ENCODE measurements at places on chromosomes 11 and 22.
A peak's percentile ranks its signal among the peaks of the same experiment; 100 is the strongest.

- no peak for DNase-seq
Observed at GRCh38 chr11:22192289-22192641, 620 bp upstream of the ANO5 start.

DNA sequence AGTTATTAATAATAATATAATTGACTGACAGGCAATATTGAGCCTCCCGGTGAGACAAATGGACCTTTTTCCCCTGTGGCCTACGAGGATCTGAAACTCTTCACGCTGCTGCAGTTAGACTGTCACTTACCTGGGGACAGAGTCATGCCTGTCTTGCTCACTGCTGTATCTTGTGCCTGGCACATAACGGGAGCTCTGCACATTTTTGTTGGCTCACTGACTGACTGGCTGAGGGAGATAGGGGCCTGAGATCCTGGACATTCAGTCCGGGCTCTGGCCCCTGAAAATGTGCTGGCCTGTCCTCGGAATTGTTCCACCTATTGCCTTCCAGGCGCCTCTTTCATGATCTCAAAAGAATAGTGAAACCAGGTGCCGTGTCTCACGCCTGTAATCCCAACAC, 743 bp upstream of the CD3D start:
- DNase-seq, result no peak

DNA sequence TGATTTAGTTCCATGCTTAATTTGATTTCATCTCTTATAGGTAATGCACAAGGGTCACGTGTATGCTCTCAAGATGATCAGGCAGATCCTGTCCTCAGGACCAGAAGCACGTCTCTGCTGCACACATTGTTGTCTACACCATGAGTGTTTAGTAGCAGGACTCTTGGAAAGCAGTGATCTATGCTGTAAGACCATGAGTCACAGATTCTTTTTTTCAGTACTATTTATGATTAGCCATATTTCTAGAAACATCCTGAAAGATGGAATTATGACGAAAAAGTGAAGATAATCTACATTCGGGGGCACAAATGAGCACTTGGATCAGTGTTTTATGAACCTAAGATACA, 29.6 kb downstream of the ZBED4 start:
- DNase-seq, result no peak

- DNase-seq, result no peak
Observed at GRCh38 chr11:114522818-114523217, 36.9 kb downstream of the NXPE1 start.

GRCh38 chr11:70506986-70507385, 108.7 kb downstream of the CTTN start:
- no peak for DNase-seq

- DNase-seq, result peak; percentile 70
Observed at GRCh38 chr22:21712751-21713427, 22.7 kb downstream of the YPEL1 start.

DNA sequence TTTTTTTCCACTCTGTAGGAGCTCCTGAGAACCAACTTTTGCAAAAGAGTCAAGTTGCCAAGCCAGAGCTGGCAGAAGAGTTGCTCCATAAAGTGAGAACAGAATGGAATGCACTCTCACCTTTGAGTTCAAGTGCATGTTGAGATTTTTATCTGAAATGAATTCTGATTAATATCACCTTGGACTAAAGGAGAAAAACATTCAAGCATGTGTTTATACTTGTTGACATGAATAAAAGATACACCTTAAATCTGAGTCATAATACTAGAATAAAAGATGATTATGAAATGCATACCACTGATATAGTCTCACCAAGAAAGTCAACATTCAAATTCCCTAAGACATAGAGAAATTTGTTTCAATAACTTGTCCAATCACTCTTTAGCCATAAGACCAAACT, 37.8 kb downstream of the ARL14EP start:
- DNase-seq, result no peak

Data from GM12891 (cell line).